ENCODE measurements at places on chromosomes 2 and 18.

- DNase-seq = peak; percentile 6
Observed at GRCh38 chr2:171735991-171736710, 48.9 kb downstream of the DYNC1I2 start.

DNA sequence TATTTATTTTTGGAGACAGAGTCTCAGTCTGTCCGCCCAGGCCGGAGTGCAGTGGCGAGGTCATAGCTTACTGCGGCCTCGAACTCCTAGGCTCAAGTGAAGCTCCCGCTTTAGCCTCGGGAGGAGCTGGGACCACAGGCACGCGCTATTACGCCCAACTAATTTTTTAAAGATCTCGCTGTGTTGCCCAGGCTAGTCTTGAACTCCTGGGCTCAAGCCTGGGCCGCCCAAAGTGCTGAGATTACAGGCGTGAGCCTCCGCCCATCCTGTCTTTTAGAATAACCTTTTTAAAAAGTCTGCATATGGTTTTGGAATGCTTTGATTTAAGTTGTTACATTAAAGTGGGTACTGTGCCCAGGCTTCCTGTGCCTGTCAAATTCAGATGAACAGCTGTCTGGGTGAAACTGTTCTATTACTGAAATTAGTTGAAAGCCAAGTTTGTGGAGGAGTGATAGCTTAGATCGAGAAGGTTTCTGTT, 944 bp downstream of the RAB3GAP1 start:
- DNase-seq = no peak

DNA sequence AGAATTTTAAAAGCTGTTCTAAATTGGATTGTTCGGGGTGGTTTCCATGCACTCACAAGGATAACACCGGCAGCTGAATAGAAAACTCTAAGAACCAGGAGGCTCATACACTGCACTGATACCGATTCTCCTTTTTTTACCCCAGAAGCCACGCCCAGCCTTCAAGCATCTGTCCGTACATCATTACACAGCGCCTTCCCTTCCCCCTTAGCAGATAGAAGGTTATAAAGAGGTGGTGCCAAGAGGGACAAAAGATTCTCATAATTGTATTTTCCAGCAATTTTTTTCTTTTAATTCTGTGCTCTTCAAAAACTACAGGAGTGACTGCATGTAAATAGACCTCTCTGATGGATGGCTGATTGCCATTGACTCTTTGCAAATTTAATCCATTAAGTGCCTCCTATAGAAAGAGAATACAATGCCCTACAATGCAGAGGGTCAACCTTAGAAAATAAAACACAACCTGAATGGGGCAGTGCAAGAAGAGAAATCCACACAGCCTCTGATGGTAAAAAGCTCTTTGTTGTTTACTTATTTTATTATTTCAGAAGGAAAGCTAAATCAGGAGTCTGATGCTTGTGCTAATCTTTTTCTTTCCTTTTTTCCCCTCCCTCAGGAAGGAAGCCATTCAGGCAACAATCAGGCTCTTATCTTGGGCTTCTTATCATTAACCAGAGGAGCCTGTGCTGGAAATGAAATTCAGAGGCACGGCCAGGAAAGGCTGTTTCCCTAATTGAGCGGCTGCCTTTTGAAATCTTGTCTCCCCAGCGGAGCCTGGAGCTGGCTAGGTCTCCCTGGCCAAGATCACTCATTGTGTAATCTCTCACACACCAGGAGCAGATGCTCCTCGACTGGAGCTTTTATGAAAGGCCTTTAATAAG, 198.9 kb upstream of the NABP1 start:
- peak; percentile 23 for DNase-seq

DNA sequence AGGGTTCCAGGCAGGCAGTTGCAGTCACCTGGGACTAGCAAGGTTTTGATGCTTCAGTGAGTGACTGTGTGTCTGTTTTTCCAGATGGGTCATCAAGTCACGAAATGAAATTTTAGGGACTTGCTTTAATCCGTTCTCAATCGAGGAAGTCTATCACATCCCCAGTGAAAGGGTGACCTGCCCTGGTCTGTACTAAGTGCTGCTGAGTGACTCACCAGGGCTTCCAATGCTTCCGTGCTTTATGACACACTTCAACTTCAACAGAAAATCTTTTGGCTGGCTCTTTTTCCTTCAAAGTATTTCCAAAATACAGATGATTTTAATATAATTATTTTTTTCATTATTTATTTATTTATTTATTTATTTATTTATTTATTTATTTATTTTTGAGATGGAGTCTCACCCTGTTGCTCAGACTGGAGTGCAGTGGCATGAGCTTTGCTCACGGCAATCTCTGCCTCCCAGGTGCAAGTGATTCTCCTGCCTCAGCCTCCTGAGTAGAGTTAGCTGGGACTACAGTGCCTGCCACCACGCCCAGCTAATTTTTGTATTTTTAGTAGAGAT, 18.4 kb downstream of the TFCP2L1 start:
- DNase-seq = no peak

- no peak for DNase-seq
Observed at GRCh38 chr2:208147759-208148158, 1.8 kb upstream of the CRYGB start.

GRCh38 chr2:128455721-128456050, 137.0 kb upstream of the HS6ST1 start:
- no peak for DNase-seq

- DNase-seq = no peak
Observed at GRCh38 chr2:105671156-105671555, 73.6 kb upstream of the NCK2 start.

DNA sequence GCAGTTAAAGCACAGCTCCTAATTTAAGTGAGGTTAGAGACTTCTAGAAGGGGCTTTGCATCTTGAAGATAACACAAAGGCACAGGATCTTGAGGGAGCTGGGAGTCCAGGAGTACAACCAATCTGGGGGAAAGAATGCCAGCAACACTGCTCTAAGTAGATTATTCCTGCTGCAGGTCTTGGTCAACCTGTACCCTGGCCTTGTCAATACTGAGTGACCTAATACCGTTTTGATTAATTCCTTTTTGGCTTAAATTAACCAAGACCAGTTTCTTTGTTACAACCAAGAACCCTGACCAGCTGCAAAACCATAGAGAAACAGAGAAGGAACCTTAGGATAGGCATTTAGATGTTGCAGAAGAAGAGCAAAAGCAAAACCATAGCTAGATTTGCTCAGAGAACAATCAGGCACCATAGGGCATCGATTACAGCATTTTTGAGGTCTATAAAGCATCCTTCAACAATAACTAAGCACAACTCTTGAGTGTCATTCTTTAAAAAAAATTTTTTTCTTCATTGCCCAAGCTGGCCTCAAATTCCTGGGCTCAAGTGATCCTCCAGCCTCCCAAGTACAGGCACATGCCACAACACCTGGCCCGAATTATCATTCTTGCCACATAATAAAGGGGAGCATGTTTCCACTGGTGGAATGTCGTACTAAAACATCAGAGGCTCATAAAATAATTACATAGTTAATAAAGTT, 6.3 kb downstream of the STARD7 start:
- no peak for DNase-seq

- DNase-seq = no peak
Observed at GRCh38 chr2:126241001-126241400, 415.0 kb upstream of the GYPC start.

GRCh38 chr2:60540074-60540473, 13.4 kb downstream of the BCL11A start:
- DNase-seq = no peak

DNA sequence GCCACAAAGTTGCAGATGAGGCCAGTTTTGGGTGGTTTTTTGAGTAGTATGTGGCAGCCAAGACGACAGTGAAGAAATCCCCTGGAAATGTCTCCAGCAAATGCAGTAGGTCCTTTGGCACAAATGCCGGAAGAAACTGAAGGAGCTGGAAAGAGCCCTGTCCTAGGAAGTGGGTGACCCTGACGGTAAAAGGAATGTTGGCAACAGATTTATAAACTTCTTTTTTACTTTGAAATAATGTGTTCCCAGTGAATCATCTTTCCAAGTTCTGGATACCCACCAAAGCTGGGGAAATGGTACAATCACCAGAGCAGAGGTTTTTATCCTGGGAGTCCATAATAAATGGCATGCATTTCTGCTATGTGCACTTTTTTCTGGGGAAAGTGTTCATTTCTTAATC, 112.9 kb downstream of the CSRNP3 start:
- DNase-seq = no peak

DNA sequence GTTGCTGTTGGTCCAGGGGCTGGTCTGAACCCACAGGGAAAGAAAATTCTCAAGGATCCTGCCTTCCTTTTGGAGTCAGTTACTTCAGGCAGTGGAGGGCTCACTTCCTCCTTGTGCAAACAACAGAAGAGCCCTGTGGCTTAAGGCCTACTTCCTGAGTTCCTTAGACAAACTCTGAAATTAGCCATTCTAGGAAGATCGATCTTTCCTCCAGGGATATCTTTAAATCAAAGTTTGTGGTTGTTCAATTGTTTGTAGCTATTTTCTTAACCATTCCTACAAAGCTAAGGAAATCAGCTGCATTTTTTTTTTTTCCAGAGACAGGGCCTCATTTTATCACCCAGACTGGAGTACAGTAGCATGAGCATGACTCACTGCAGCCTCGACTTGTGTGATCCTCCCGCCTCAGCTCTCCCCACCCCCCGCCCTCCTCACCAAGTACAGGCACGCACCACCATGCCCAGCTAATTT, 156.0 kb downstream of the TANC1 start:
- peak; percentile 59 for DNase-seq

GRCh38 chr2:195604706-195605105, 52.3 kb upstream of the SLC39A10 start:
- no peak for DNase-seq

DNA sequence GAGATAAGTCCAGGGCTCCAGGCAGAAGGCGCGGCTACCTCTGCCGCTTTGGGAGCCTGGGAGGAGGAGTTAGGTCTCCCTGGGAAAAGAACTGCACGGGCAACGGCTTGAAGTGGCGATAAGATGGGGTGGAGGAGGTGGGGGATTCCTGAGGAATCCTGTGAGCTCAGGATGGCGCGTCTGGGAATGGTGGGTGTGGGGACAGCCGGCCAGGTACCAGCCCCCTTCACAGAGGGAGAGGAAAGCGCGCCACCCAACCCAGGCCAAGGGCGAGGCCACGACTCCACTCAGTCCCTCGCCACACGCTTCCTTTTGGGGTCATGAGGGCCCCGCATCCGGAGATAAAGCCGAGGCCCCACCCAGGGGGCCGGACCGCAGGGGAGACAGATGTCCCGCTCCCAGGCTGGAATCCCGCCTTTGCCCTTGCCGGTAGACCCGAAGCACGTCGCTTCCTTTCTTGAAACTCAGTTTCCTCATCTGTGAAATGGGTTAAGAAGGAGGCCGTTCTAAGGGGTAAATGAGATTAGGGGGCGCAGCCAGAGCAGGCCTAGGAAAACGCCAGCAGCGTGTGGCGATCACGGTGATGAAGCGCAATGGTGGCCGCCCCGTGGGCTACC, 1.7 kb upstream of the CTDSP1 start:
- peak; percentile 90 for DNase-seq

- DNase-seq = no peak
Observed at GRCh38 chr2:148259674-148260073, 238.8 kb downstream of the MBD5 start.

- DNase-seq = no peak
Observed at GRCh38 chr2:150125708-150126107, 361.8 kb downstream of the RND3 start.

- no peak for DNase-seq
Observed at GRCh38 chr18:9482790-9483189, 7.5 kb downstream of the RALBP1 start.

DNA sequence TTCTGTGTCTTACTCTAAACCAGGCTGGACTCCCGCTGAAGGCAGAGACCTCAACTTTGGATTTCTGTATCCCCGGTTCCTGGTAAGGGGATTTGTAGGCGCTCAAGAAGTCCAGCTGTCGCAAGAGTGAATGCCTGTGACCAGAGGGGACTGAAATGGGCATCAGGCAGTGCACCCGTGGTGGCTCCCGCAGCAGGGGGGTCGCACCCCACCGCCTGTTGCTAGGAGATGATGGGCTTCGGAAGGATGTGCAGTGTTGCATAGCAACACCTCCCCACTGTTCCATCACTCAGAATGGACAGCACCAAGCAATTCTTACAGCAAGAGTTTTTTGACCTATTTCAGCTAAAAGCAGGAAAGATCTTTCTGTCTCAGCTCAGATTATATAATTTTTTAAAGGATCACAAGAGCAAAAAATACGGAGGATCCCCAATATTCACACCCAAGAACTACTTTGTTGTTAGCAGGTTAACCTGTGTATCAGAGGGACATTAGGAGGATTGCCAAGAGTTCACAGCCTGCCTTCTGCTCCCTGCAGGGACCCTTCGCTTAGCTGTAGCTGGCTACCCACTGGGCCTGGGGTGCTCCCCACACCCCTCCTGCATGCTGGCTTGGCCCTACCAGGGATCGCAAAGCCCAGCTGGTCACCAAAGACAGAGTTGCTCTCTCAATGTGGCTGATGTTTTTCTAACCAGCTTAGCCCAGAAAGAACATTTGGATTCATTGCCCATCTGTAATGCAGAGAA, 63.8 kb downstream of the SOWAHC start:
- DNase-seq = no peak

GRCh38 chr2:120421126-120421829, 75.3 kb downstream of the INHBB start:
- DNase-seq = no peak

DNA sequence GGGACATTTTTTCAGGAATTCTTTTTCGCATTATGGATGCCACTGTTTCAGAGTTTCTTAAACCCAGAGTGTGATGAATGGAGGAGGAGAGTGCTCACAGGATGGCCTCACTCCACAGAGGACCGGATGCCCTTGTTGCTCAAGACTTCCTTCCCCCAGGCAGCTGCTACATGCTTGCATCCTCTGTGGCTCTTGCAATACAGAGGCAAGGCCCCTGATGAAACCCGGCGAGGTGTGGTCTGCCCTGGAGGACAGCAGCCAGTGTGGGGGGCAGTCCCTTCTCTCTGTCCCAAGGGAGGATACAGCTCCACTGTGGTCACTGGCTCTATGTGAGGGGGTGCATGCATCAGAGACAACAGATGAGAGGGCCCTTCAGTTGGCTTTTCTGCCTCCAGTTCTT, 109.6 kb downstream of the SH3RF3 start:
- no peak for DNase-seq

Data from HepG2 (cell line).